Effector CD4-positive, alpha-beta T cell (primary cell): ENCODE measurements at places on chromosomes 2 and 18.

- peak; percentile 66 for DNase-seq
Measured at GRCh38 chr2:70871398-70872211, 36.0 kb upstream of the CD207 start.

GRCh38 chr18:3972291-3972930, 482.7 kb downstream of the DLGAP1 start:
- no peak for DNase-seq

- no peak for DNase-seq
Measured at GRCh38 chr2:60954139-60954538, 63.4 kb upstream of the PEX13 start.

DNA sequence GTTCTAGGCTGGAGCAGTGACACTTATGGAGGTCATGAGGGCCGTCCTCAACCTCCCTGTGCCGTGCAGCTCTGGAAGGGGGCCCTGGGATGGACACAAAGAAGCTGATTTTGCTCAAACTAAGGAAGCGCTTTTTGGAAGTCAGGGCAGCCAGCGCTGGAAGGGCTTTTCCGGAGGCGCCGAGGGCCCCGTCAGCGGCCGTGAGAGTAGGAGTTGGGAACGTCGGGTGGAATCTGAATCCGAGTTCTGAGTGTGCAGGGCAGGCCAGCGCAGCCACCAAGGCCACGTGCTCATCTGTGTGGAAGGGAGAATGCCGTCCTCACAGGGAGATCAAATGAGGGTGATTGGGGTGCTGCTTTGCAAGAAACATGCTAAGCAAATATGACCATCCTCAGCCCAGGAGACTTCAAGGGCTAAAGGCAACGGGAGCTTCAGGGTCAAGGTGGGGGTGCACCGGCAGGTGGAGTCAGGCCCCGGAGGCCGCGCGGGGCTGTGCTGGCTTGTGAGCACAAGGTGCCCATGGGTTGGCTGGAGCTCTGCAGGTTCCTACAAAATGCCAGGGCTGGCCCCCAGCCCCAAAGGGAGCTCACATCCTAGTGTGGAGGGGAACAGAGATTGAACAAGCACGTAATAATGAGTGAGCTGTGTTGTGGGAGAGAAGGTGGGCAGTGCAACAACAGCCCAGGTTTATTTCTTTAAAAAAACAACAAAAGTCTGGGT, 70.4 kb upstream of the HPCAL1 start:
- no peak for DNase-seq

DNA sequence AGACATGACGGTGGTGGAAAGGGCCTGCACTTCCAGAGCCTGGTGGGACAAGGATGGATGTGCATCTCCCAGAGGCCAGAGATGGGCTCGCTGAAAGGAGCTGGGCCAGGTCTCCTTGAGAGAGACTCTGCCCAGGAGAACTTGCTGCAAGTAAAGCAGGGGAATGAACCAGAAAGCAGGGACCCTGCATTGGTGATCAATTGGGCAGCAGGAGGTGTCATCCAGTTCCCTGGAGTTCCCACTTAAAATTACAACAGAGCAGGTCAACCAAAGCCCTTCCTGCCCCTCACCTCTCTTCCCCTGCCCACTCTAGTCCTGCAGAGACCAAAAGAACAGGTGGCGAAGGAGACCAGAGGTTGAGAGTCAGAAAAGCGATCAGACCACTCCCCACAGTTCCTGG, 69.7 kb upstream of the CAB39 start:
- DNase-seq = no peak

GRCh38 chr2:220445429-220446105, 818.1 kb downstream of the SLC4A3 start:
- no peak for DNase-seq

- DNase-seq = no peak
Measured at GRCh38 chr2:191611614-191612013, 66.3 kb upstream of the NABP1 start.

DNA sequence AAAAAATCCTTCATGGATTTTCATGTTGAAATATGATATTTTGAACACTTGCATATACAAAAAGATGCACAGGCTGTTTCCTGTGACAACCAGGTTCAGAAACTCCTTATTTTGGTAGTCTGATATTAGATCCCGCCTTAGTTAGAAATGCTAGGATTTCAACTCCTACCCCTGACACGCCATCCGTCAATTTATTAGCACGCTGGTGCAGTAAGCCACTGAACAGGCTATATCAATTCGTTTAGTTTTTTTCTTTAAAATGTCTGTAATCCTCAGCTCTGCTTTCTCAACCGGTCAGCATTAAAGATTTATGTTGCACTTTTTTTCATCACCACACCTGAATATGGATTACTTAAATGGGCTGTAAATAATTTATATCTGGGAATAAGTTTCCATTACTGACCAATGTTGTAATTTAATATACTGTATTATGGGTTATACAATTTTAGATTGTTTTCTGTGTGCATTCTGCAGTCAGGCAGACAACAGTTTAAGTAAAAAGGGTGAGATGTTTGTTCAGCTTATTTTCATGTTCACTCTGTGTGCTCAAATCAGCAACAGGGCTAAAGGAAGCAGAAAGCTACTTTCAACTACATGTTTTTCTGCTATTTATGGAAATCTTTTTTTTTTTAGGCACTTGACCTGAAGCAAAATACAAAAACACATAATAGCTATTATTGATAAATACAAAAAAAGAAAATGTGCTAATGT, 227.7 kb downstream of the ARHGAP15 start:
- DNase-seq = no peak

DNA sequence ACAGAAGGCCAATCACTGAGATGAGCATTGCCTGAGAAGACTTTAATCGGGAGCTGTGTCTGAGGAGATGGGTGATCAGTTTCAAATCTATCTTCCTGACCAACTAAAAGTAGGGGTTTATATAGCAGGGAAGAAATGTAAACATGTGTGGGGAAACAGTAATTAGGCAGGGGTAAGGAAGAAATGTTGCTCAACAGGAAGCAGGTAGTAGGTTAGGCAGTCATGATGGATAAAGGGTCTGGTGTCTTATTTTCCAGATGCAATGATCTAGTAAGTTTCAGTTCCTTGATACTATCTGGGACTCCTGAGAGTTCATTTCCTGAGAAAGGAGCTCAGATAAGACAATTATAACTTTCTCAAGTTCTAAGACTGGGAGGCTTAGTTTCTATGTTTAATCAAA, 33.8 kb upstream of the DNAJC10 start:
- no peak for DNase-seq

DNA sequence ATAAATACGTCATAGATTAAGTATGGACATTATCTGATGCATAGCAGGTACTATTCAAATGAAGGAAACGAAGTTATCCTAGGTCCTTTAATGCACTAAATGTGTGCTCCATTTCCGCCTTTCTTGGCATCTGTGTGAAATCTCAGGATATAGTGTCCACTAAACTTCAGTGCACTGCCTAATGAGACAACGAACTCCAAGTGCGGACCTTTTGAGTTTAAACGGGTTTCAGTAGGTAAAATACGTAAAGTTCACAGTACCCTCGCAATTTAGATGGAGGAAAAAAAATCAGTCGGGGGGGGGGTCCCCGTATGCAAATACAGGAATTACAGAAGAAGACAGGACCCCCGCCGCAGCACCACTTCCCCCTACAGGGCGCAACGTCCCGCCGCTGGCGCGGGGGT, 729 bp upstream of the REL start:
- DNase-seq = no peak

- DNase-seq = no peak
Measured at GRCh38 chr2:191245869-191246531, 796 bp downstream of the MYO1B start.

DNA sequence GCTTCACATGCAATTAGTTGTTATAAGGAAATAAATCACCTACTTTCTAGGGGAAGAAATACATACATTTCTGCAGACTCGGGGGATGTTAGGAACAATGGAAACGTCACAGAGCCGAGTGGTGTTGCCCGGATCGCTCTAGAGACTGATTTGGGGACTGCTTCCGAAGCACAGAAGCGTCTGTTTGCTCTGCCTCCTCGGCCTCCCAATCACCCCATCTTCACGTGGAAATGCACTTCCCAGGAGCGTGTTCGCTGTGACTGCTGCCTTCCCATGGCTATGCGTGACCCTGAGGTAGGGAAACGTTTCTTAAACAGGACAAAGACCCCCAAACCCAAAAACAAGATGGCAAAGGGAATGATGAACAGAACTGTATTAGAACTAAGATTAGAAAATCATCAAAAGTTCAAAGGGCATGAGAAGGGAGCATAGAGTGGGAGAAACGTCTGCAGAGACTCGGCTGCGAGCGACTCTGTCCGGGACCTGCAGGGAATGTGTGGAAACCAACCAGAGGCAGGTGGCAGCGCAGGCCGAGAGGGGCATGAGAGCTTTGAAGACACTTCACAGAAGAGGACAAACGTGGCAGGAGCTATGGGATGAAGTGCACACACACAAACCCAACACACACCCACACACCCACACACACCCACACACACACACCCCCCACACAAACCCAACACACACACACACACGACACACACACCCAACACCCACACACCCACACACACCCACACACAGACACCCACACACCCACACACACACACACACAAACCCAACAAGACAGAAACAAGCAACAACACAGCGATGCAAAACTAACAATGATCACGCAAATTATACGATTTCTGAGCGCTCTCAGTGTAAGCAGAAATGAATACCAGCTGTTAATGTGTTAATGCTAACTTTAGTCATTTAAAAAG, 41.3 kb downstream of the RTP5 start:
- no peak for DNase-seq

DNA sequence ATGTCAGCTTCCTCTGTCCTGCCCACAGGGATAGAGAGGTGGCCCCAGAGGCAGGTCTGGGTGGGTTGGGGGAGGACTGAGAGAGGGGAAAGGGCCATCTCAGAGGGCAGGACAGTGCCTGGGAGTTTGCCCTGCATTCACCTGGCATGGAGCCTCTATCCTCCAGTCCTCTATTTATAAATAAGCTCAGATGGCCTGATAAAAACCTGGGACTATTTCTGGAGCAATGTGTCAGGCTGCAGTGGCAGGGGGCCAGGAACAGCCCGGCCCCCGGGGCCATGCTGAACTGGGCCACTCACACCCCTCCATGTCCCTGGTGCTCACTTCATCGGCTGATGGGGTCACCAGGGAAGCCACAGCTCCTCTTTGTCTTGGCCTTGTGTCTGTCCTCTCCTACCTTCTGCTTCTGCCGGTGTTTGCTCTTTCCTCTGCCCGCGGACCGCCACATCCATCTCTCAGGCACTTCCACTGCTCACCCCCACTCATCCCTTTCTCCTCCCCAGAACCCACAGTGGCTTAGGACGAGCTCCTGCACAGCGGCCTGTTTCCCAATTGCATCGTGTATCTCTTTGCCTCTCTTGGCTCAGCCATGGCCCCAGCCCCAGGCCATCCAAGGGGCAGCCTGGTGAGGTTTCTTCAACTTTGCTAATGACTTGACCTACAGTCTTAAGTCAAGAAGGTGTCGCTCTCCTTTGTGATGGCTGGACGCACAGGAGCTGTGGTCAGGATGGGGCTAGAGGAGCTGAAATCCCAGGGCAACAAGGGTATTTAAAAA, 38.8 kb downstream of the SCTR start:
- DNase-seq = no peak

DNA sequence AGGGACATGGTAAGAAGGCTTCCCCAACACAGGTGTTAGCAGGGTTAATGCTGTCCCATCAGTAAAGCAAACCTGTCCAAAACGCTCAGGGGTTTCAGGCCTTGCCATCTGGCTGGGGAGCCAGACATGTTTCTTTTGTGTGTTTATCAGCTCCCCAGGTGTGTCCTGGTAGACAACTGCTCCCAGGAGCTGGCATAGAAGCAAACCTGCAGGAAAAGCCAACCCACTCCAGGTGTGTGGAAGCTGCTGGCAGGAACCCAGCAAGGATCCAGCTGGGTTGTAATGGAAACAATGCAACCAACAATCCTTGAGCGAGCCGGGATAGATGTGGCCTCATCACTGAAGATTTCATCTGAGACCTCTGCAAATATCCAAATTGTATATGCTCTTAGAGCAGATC, 123.1 kb downstream of the RAB3GAP1 start:
- no peak for DNase-seq

DNA sequence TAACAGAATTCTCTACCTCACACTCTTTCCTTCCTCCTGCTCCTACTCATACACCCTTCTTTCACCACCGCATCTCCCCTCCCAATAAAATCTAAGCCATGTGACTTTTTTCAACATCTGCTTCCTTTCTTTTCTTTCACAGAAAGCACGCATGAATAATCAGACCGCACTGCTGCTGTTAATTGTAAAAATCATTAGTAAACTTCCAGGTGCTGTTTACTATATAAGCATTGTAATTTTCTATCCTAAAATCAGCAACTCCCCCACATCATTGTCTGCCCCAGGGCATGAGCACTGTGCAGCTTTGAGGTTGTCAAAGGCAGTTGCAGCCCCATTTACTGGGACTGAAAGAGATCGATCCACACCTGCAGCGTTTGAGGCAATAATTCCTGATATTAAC, 782.6 kb upstream of the ID2 start:
- no peak for DNase-seq

- no peak for DNase-seq
Measured at GRCh38 chr18:59033974-59034373, 105.7 kb upstream of the SEC11C start.

DNA sequence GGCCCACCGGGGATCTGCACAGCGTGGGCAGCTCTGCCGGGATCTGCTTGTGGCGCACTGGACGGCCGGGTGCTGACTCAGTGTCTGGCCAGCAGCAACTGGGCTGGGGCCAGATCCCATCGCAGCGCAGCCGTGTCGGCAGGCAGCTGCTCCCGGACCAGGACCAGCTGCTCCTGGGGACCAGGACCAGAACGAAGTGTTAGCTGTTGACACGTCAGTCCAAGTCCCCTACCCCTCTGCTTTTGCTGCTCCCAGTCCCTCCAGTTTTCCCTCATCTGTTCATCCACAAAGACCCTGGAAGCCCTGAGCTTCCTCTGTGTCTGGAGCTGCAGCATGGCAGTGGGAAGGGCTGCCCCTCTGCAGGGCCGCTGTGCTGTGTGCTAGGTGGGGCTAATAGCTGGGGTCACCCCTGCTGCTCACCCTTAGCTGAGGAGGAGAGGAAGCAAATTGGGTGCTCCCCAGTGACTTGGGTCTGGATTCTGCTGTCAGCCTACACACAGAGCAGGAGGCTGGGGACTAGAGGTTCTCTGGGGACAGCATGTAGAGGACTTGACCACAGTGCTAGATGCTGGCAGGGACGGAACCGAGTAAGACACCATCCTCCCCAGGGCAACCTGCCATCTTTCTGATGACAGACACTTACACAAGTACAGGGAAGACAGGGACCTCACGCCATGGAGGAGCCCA, 16.9 kb upstream of the KIF1A start:
- no peak for DNase-seq
